ENCODE measurements at places on chromosomes 12 and 14. TPM values are rescaled to one million over a fixed set of nuclear protein-coding genes. Genes with fewer than 3 reads are reported as not detected.

The ALDH1L2 gene
- 1.4 TPM for total RNA-seq

The MYH6 gene
- total RNA-seq, result 0.10 TPM

The ART4 gene
- total RNA-seq, result not detected

The GMFB gene
- total RNA-seq, result 35.1 TPM

The C12orf54 gene
- not detected for total RNA-seq

The FAM186B gene
- not detected for total RNA-seq

The CMKLR1 gene
- not detected for total RNA-seq

The GPR162 gene
- total RNA-seq, result not detected

The ZC2HC1C gene
- 2.0 TPM for total RNA-seq

The ZNF140 gene
- 15.8 TPM for total RNA-seq

The SERPINA1 gene
- 0.43 TPM for total RNA-seq

Measured in activated CD4-positive, alpha-beta memory T cell treated with anti-CD3 and anti-CD28 coated beads, Interleukin-2, amount 10 ng/mL, durations not matched to agents 7 days and 5 days (primary cell).